ENCODE measurements at places on chromosomes 7 and 10. TPM values are rescaled to one million over a fixed set of nuclear protein-coding genes. Genes with fewer than 3 reads are reported as not detected.

- no peaks in the 10 kb centered on the region for H3K36me3 ChIP-seq
- H3K27me3 ChIP-seq: no peaks in the 10 kb centered on the region
- H3K4me1 ChIP-seq: peaks cover 6% of the 10 kb centered on the region
- no peak for DNase-seq
- no peak overlapping the region for H3K27ac ChIP-seq
- H3K4me3 ChIP-seq: no peak overlapping the region
These were observed 179.2 kb downstream of the DYNC1I1 start for GRCh38 chr7:95951531-95951930.

PPP1R9A gene
- total RNA-seq: 30.1 TPM

TCERG1L gene
- 1.6 TPM for total RNA-seq

FAM20C gene
- total RNA-seq: 33.5 TPM

- peaks cover 24% of the 10 kb centered on the region for H3K36me3 ChIP-seq
- DNase-seq: peak; percentile 85
- peak overlapping the region; percentile 89 for H3K27ac ChIP-seq
- peaks cover 6% of the 10 kb centered on the region for H3K4me1 ChIP-seq
- no peaks in the 10 kb centered on the region for H3K27me3 ChIP-seq
These were observed 846 bp downstream of the MINPP1 start for GRCh38 chr10:87505366-87506111.

GIMAP6 gene
- not detected for total RNA-seq

TMEM139 gene
- 1.2 TPM for total RNA-seq

DNA sequence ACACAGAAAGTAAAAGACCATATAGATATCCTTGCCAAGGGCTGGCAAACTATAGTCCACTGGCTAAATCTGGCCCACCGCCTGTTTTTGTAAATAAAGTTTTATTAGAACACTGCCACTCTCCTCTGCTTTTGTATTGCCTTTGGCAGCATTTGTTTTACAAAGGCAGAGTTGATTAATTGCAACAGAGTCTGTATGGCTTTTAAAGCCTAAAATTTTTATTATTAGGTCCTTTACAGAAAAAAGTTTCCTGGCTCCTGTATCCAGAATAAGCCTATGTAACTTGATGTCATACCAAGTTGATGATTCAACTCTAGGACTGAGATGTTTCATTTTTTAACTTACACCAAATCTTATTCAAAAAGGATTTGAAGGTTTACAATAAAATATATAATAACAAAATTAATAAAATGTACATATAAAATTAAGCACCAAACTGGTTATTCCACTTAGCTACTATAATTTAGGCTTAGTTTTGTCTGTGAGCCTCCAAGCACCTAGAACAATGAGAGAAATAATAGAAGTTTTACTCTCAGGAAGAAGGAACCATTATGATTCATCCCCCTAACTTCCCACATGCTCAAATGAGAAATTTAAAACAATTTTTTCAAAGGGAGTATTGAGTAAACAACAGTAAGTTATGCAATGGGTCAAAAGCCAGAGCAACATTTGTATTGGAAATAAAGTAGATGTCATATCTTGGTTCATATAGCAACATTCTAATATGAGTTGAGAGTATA, 31.9 kb downstream of the CPED1 start:
- no peaks in the 10 kb centered on the region for H3K36me3 ChIP-seq
- no peak overlapping the region for H3K27ac ChIP-seq
- no peaks in the 10 kb centered on the region for H3K4me1 ChIP-seq
- no peak overlapping the region for H3K4me3 ChIP-seq

DNA sequence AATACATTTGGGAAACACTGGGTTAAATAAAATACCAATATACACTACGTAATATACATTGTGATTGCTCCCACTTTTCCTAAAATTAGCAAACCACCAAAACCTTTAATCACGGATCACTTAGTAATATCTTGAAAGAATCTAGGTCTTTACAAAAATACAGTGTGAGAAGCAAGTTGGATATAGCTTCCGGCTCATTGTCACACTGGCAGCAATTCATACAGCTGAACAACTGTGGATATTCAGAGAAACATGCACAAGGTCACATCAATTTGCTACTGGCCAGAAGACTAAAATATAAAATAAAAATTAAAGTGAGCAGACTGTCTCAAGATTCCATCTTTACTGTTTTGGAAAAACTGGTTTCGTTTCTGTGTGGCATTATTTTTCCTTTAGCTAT, 69.1 kb downstream of the ZNF438 start:
- H3K27ac ChIP-seq: no peak overlapping the region
- no peaks in the 10 kb centered on the region for H3K27me3 ChIP-seq
- no peak for DNase-seq
- H3K4me1 ChIP-seq: no peaks in the 10 kb centered on the region
- no peaks in the 10 kb centered on the region for H3K36me3 ChIP-seq

GRCh38 chr10:50497758-50498157, 126.0 kb downstream of the SGMS1 start:
- no peak overlapping the region for H3K27ac ChIP-seq
- DNase-seq: no peak
- H3K4me1 ChIP-seq: peaks cover 6% of the 10 kb centered on the region

GRCh38 chr10:11454958-11455566, 156.4 kb downstream of the USP6NL start:
- no peaks in the 10 kb centered on the region for H3K4me1 ChIP-seq
- no peaks in the 10 kb centered on the region for H3K36me3 ChIP-seq
- no peak overlapping the region for H3K27ac ChIP-seq
- DNase-seq: peak; percentile 73
- H3K27me3 ChIP-seq: no peaks in the 10 kb centered on the region

- H3K4me3 ChIP-seq: no peak overlapping the region
- no peak for DNase-seq
- H3K27ac ChIP-seq: no peak overlapping the region
- no peaks in the 10 kb centered on the region for H3K27me3 ChIP-seq
- H3K36me3 ChIP-seq: no peaks in the 10 kb centered on the region
- no peaks in the 10 kb centered on the region for H3K4me1 ChIP-seq
These were observed 161.0 kb downstream of the HGF start for GRCh38 chr7:81608748-81609382.

- peak overlapping the region; percentile 61 for H3K27ac ChIP-seq
- H3K27me3 ChIP-seq: no peaks in the 10 kb centered on the region
- H3K36me3 ChIP-seq: no peaks in the 10 kb centered on the region
- H3K4me1 ChIP-seq: peaks cover 6% of the 10 kb centered on the region
- H3K4me3 ChIP-seq: no peak overlapping the region
These were observed 79.5 kb downstream of the AOAH start for GRCh38 chr7:36644625-36645422.

- no peak overlapping the region for H3K4me3 ChIP-seq
- H3K27ac ChIP-seq: no peak overlapping the region
- H3K4me1 ChIP-seq: no peaks in the 10 kb centered on the region
These were observed 35.8 kb upstream of the DNMBP start for GRCh38 chr10:100045592-100045991.

NSMCE4A gene
- total RNA-seq: 55.3 TPM

AASS gene
- total RNA-seq: 104 TPM

GRCh38 chr7:15099074-15099473, 196.5 kb upstream of the DGKB start:
- H3K4me1 ChIP-seq: peaks cover under 1% of the 10 kb centered on the region
- H3K27me3 ChIP-seq: no peaks in the 10 kb centered on the region
- no peaks in the 10 kb centered on the region for H3K36me3 ChIP-seq
- no peak for DNase-seq
- H3K27ac ChIP-seq: no peak overlapping the region

DNA sequence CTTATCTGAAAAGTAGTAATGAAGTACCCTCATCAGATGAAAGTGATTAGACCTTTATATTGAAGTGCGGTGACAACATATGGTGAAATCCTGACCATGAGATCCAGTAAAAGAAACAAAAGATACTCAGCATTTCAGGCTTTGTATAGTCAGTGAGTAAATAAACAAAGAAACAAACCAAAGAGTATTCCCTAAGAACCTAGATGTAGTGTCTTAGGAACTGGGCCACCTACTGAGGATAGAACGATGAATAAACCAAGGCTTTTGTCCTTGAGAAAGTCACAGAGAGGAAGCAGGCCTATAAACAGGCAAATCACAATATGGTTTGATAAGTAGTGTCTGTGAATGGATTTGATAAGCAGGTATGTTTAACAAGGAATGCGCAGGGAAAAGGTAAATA, 46.2 kb downstream of the ZNF277 start:
- peaks cover 14% of the 10 kb centered on the region for H3K4me1 ChIP-seq
- H3K4me3 ChIP-seq: no peak overlapping the region
- no peak for DNase-seq
- H3K36me3 ChIP-seq: no peaks in the 10 kb centered on the region

EBF3 gene
- 2.8 TPM for total RNA-seq

- H3K4me3 ChIP-seq: no peak overlapping the region
- DNase-seq: peak; percentile 58
- H3K4me1 ChIP-seq: peaks cover 2% of the 10 kb centered on the region
- H3K27ac ChIP-seq: no peak overlapping the region
These were observed 17.4 kb downstream of the IRF5 start for GRCh38 chr7:128954830-128955802.

DNA sequence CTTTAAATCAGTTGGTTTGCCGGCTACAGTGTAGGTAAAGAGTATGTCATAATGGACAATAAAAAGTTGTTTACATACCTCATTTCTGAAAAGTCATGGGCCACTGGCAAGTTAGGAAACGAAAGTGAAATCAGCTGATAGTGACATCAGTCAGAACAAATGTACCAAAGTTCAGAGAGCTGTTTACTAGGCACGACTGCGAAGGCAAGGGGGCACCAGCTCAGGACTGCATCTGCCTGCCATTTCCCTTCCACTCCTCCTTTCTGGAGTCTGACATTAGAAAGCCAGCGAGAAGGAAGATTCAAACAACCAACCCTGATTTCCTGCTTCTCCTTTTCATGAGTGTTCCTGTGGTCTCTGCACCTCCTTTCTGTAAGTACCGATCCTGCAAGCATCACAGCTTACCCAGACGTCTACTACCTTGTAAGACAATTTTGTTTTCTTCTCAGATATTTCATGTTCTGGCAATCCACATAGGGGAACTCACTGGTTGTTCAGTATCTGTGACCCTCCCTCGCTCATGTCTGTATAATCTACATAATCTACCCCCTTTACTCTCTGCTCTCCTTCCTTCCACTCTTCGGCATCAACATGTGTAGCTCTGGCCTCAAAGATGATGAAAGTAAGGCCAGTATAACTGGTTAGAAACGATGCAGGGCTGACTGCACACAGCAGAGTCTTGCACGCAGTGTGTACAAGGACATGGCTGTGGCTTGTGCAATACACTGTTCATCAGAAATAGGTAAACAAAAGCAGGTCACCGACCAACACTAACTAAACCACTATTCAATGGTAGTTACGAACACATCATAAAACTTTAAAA, at the start of gene TMEM140:
TMEM140 (plus strand) TSS at position 174 of the 823 bp plus-strand sequence. CDS start 16,370 bp downstream, outside the sequence.
- no peak for DNase-seq
- H3K27ac ChIP-seq: no peak within 1 kb of the TSS
- no peaks in the 10 kb centered on the region for H3K4me1 ChIP-seq

SEPTIN14 gene
- not detected for total RNA-seq

PLEKHS1 gene
- not detected for total RNA-seq

DNA sequence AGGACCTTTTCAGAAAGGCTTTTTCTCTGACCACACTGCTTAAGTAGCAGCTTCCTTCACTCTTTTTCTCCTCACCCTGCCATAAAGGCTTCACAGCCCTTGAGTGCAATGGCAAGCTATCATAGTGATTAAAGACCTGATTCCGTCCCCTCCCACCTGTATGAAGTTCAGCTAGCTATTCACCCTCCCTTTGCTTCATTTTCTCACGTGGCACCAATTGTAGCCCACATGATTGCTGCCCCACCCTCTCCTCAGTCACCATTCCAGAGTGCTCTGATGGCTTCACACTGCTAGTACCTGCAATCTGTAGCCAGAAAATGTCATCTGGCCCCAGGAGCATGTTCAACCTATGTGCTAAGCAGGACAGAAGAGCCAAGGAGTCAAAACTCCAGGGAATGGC, 523.8 kb downstream of the GRM8 start:
- H3K27me3 ChIP-seq: no peaks in the 10 kb centered on the region
- H3K27ac ChIP-seq: no peak overlapping the region
- no peak for DNase-seq
- no peaks in the 10 kb centered on the region for H3K36me3 ChIP-seq

- peaks cover 7% of the 10 kb centered on the region for H3K4me1 ChIP-seq
- no peak overlapping the region for H3K27ac ChIP-seq
- H3K4me3 ChIP-seq: no peak overlapping the region
These were observed 446.0 kb upstream of the PODXL start for GRCh38 chr7:132002343-132002968.

GRCh38 chr10:78419481-78420265, 386.0 kb downstream of the RPS24 start:
- H3K27ac ChIP-seq: no peak overlapping the region
- no peaks in the 10 kb centered on the region for H3K36me3 ChIP-seq
- no peaks in the 10 kb centered on the region for H3K27me3 ChIP-seq

- H3K36me3 ChIP-seq: no peaks in the 10 kb centered on the region
- H3K4me3 ChIP-seq: no peak overlapping the region
- peak; percentile 83 for DNase-seq
- H3K4me1 ChIP-seq: no peaks in the 10 kb centered on the region
These were observed 38.3 kb downstream of the AKR1B1 start for GRCh38 chr7:134420424-134421125.

PODXL gene
- total RNA-seq: 717 TPM

PNLIPRP3 gene
- not detected for total RNA-seq

DNA sequence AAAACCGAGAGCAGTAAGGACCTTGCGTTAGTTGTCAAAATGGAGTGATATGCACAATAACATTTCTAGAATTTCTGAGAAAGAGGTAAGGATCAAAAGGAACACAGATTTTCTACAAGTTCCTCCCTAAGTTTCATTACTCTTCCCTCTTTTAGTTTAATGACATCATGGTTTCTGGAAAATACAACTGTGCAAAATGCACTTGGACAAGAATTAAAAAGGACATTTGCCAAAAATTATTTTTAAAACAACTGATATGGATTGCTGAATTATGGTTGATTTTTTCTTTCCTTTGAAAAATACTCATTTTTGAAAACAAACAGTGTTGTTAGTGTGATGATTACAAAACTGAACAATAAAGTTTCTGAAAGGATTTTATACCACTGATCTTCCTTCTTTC, 52.1 kb downstream of the SRI start:
- H3K27ac ChIP-seq: no peak overlapping the region
- no peaks in the 10 kb centered on the region for H3K27me3 ChIP-seq
- no peak overlapping the region for H3K4me3 ChIP-seq
- no peaks in the 10 kb centered on the region for H3K4me1 ChIP-seq

All from endodermal cell (in vitro differentiated cells).